Glutamatergic neuron (in vitro differentiated cells): ENCODE measurements at places on chromosomes 2 and 18.

DNA sequence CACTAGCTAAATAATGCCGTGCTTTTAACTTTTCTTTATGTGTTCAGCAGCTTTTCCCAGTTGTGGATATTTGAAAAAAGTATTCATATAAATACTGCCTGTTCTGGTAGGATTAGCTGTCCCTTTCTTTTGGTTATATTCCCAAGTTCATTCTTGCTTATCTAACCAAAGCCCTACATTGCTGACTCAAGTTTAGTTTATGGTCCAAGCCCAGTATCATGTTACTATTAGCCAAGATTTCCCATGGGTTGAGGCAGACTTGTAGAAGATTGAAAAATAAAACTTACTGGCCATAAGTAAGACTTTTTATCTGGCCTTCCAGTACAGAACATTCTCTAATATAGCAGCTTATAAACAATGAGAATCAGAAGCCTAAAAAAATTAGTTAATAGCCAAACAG is 49.7 kb upstream of the NFE2L2 start:
- DNase-seq, result no peak

- no peak for DNase-seq
These were observed 271.5 kb downstream of the AGAP1 start for GRCh38 chr2:235765181-235765820.

GRCh38 chr2:38116762-38117161 is 40.8 kb upstream of the CYP1B1 start:
- no peak for DNase-seq

DNA sequence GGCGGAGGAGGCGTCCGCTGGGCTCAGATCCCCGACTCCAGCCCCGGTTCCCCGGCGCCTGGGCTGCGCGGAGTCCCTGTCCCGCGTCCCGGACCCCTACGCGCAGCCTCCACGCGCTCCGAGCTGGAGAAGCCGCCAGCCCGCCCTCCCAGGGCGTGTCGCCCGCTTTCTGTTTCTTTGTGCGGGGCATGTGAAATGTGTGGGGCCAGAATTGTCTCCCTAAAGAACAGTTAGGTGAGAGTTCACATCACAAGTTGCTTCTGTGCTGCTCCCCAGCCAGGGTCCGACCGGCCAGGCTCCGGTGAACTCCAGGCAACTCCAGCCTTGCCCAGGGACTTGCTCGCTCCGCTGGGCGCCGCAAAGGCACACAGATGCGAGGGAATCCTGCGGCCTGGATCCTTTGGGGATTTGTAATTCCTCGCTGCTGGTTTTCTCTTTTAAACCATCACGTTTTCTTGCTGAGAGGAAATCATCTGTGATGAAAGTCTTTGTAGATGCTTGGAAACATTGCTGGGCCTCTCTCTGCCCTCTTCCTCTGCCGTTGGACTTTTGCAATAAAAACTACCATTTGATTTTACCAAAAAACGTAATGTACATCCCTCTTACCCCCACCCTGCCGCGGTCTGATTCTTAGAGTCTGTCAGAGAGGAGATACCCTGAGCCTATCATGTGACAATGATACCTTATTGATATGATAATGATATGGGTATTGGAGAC is 631 bp downstream of the GYPC start:
- peak; percentile 43 for DNase-seq

DNA sequence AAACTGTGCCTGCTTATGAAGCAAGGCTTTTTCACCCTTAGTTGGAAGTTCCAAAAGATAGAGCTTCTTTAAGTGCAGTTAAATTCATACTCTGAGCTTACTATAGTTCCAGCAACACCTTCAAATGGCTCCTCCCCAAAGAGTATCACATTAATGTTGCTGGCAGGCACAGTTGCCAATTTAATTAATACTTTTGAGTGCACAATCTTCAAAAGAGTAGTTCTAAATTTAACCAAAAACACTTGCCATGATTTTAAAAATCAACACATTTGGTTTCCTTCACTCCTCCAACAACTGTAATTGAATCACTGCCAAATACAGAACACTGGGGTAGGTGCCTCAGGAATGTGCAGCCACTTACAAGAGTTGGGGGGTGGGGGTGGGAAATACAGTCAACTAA is 150.6 kb upstream of the UBE2E3 start:
- no peak for DNase-seq

DNA sequence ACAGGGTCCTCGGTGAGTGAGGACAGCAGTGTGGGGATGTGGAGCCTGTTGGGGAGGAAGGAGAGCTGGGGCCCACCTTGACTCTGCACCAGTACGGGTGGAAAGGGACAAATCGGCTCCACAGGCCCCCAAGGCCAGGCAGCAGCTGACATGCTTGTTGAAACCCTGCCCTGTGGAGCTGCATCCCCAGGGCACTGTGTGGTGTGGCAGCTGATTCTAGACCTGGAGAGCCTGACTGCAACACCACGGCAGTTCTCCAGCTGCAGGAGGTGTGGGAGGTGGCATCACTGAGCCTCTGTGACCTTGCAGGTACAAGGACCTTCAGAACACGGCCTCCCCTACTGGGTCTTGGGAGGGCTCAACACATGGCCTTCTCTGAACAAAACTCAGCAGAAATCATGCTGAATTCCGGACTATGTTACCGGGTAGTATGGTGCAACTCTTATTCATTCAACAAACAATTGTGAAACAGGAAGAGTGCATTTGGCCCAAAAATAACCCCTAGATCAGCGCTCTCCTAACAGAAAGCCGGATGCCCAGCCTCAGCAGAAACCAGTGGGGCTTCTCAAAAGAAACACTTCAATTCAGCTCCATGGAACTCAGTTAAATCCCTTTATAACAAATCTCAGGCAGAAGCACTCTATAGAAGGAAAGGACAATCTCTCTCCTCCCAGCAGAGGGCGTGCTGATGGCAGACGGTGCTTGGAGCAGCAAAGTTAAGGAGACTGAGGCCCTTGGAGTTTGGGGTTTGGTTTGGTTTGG is 104.4 kb upstream of the SALL3 start:
- DNase-seq, result peak; percentile 53

DNA sequence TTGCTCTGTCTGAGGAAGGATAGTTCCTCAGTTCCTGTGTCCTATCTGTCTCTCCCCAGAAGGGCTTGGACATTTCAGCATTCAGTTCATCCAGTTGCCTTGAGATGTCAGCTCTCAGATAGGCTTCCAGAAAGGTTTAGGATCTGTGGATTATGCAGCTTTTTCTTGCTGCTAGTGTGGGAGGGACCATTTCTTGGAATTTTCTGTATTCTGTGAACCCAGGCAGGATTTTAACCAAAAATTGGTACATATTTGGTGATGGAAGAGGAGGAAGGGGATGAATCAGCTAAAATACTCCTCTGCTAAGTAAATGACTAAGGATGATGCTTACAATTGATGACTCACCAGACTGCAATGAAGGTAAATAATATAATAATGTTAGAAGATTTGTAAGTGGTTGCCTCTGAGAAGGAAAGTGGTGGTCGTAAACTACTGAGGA is 58.6 kb upstream of the DOCK10 start:
- no peak for DNase-seq

GRCh38 chr2:230680463-230681170 is 32.0 kb upstream of the CAB39 start:
- DNase-seq, result no peak

DNA sequence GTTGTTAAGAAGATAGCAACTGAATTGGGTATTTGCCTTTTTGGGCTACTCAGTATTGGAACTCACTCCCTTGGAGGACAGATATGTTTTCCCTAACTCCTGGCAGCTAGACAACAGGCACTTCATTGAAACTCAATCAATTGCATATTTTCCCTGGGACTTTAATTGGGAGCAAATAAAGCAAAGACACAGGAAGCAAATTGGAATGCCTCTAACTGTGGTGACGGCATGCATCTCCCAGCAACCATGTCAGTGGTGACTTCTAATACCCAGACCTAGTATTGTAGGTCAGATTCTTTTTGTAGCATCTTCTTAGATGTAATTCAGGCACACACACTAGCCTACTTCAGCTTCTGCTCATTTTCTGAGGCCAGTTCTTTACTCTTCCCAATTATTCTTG is 164.2 kb upstream of the SETBP1 start:
- DNase-seq, result no peak

DNA sequence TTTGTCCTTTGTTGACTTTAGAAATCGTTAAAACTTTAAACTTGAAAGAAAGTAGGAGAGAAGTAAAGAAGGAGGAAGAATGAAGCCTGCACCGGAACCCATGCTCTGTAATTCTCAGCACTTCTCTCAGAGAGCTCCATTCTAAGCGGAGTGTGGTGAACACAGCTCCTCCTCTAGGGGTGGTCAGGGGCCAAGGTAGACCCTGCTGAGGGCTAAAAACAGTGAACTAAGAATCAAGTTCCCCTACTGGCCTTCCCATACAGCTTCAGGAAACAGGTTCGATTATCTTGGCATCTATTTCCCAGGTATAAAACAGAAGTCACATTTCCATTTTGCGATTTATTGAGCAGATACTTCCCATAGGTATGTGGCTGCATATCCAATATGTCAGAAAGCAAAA is 92.7 kb upstream of the ASAP2 start:
- no peak for DNase-seq

DNA sequence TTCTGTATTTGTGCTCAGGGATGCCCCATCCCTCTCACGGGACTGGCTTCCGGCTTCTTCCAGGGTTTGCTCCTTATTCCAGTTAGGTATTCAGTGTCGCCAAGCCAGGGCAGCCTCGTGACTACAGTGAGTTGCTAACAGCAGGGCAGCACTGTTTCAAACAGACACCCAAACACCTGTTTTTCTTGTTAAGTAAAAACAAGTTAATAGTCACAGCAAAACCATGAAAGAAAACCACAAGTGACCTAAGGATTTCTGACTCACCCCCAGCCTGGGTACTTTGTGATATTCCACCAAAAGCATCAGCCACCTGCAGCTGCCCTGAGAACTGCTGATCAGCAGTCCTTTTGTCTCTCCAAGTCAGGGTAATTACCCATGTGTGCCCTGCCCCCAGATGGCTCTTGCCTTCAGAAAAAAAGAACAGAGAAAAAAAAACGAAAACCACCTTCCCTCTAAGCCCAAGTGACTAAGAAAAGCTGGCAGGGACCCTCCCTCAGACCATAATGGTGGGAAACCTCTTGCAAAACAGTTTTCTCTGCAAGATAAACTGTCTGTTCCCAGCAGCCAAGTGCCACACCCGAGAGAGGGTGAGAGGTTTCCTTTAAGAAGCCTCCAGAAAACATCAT is 178.2 kb downstream of the ANAPC1 start:
- DNase-seq, result no peak

DNA sequence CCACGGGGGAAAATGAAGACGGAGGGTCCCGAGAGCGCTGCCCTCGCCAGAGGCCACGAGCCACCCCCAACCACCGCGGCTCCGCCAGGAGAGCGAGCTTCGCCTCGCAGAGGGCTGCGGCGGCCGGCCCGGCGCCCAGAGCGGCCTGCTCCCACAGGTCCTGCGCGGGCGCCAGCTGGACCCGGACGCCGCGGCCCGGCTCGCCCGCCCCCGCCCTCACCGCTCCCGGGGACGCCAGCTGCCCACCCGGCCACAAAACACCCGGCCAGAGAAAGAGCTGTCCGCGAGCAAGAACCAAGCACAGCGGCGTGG is 709 bp downstream of the PTPN2 start:
- DNase-seq, result peak; percentile 63

DNA sequence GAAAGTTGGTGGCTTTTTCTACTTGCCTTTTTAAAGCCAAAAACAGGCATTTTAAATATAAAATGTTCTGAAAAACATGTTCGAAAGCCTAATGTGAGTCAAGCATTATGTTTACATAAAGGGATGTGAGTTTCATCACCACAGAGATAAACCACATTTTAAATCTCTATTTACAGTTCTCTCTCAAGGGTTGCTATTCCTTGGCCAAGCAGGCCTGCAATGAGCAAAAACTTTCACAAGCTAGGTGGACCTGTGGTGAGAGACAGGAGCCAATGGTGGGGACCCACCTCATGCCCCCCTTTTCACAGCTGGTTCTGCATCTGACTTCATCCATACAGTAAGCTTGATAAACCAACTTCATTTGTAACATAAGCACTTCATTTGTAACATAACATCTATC is 65.1 kb downstream of the CUL3 start:
- DNase-seq, result no peak

DNA sequence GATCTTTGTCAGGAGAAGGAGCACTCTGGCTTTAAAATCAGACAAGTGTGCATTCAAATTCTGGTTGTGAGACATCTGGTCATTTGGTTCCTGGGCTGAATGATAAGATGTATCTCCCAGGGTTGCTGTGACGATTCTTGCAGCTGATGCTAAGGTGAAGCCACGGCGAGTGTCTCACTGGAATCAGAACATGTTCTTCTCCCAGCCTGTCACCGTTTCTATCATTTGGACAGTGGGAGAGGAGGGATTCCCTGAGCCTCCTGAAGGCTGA is 68.3 kb downstream of the NCK2 start:
- DNase-seq, result no peak

GRCh38 chr18:57748770-57749603 is 54.1 kb downstream of the ATP8B1 start:
- DNase-seq, result no peak

DNA sequence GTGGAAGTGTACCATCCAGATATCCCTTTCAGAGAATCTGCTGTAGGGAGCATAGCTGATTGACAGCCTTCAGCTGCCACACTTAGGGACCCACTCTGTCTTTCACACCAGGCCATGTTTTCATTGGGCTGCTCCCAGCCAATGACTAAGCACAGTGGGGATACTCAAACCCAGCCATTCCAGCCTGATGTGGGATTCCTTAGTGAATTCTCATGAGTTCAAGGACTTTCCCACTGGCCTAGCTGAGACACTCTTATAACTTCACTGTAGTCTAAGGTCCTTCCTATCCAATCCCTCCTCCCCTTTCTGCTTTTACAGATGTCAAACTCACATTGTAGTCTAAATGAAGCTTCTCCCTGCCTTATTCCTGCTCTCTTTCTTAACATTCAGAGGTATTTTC is 201.2 kb downstream of the PIK3C3 start:
- no peak for DNase-seq

- no peak for DNase-seq
These were observed 25.5 kb downstream of the FHL2 start for GRCh38 chr2:105373344-105373781.

DNA sequence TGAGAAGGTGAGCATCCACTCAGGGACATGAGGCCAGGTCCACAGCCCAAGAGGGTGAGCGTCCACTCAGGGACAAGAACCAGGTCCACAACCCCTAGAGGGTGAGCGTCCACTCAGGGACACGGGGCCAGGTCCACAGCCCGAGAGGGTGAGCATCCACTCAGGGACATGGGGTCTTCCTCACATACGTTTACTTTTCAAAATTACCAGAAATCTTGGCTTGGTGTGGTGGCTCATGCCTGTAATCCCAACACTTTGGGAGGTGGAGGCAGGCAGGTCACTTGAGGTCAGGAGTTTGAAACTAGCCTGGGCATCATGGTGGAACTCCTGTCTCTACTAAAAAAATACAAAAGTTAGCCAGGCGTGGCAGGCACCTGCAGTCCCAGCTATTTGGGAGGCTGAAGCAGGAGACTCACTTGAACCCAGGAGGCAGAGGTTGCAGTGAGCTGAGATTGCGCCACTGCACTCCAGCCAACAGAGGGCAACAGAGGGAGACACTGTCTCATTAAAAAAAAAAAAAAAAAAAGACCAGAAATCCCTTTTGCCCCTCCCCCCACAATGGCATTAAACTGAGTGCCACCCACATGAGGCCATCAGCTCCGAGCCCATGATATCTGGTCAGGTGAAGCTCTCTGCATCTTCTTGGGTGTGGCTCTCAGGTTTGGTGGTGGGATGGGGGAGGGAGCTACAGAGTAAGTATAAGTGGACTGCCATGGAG is 9.0 kb upstream of the MBP start:
- no peak for DNase-seq

GRCh38 chr2:109342930-109343329 is 213.9 kb downstream of the SH3RF3 start:
- DNase-seq, result no peak
